ENCODE measurements at places on chromosomes 12 and 14. TPM values are rescaled to one million over a fixed set of nuclear protein-coding genes. Genes with fewer than 3 reads are reported as not detected.
A peak's percentile ranks its signal among the peaks of the same experiment; 100 is the strongest.

DNA sequence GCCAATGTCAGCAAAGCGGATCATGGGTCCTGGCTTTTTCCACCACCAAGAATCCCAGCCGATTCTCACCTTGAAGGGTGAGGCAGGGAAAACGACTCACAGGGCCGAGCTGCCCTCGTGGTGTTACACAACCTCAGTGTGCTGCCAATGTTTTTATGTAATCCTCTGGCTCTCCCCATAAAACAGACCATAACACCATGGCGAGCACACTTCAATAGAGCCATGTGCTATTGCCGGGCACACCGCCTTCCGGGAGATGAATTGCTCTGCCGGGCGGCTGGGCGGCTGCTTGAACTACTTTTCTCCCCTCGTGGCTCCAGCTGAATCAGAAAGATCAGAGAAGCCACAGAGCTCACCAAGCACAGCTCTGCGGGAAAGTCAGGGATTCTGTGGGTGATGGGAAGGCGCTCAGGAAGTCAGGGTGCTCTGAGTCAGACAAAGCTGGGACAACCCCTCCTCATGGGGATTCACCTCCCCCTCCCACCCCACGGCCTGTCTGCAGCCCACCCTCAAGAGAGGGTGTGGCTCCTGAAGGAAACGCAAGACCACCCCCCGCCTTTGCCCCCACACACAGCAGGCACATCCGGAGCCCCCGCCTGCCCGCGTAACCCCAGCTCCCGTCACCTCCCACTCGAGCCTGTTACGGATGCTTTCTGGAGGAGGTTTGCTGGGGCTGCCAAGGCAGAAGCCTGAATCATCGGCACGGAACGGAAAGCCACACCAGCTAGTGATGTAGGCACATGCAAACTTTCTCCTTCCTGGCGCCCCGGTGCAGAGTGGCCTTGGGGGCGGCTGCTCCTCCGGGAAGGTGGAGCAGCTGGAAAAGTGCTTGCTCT, 1.8 kb downstream of the GALNT9 start:
- H3K27ac ChIP-seq, result no peak overlapping the region
- DNase-seq, result no peak
- H3K36me3 ChIP-seq, result no peaks in the 10 kb centered on the region
- no peaks in the 10 kb centered on the region for H3K4me1 ChIP-seq

DNA sequence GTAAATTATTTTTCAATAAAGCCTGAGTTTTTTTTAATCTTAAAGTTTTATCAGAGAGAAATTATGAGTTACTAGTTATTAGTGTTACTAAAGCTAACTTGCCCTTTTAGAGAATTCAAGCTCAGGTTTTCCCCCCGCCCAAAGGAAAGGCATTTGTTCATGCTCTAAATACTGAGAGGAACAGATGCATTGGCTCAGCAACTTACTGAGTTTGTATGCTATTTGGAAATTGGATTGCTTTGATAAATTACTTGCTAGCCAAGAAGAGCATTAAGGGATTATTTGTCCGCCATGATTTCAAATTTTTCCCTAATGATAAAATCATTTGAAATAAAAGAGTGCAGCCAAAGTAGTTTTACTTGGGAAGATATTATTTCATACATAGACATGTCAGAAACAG, 149.4 kb downstream of the METTL25 start:
- H3K4me3 ChIP-seq, result no peak overlapping the region
- no peaks in the 10 kb centered on the region for H3K4me1 ChIP-seq
- no peak for DNase-seq
- no peaks in the 10 kb centered on the region for H3K27me3 ChIP-seq

- DNase-seq, result no peak
- H3K27me3 ChIP-seq, result no peaks in the 10 kb centered on the region
- no peak overlapping the region for H3K27ac ChIP-seq
- peaks cover 11% of the 10 kb centered on the region for H3K36me3 ChIP-seq
- peaks cover 3% of the 10 kb centered on the region for H3K4me1 ChIP-seq
- no peak overlapping the region for H3K4me3 ChIP-seq
Measured at GRCh38 chr14:57400556-57401494, 10.4 kb downstream of the NAA30 start.

DNA sequence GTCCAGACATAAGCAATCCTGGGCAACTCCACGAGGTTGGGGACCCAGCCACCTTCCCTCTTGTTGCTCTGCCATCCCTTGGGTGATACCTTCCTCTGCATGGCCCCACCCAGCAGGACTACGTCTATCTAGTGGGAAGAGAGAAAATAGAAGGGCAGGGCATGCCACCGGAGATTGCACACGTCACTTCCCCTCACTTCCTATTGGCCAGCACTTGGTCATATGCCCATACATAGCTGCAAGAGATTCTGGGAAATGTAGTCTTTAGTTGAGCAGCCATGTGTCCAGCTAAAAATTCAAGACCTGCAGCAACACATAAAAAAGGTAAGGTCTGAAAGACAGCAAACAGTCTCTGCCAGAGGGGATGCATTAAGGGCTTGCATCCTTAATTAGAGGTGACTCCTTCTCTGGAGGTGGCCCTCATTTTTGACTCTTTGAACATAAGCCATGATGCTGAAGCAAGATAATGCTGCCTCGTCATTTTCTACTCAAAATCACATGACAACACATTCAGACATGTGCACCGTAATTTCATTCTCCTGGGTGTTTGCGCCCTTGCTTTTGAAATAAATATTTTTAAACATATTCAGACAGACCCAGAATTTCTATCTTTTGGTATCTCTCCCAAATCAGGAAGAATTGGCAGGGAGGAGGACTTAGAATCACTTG, 91.8 kb upstream of the PWP1 start:
- H3K27ac ChIP-seq, result no peak overlapping the region
- no peak overlapping the region for H3K4me3 ChIP-seq
- DNase-seq, result no peak
- no peaks in the 10 kb centered on the region for H3K36me3 ChIP-seq
- no peaks in the 10 kb centered on the region for H3K27me3 ChIP-seq
- H3K4me1 ChIP-seq, result peaks cover 7% of the 10 kb centered on the region

DNA sequence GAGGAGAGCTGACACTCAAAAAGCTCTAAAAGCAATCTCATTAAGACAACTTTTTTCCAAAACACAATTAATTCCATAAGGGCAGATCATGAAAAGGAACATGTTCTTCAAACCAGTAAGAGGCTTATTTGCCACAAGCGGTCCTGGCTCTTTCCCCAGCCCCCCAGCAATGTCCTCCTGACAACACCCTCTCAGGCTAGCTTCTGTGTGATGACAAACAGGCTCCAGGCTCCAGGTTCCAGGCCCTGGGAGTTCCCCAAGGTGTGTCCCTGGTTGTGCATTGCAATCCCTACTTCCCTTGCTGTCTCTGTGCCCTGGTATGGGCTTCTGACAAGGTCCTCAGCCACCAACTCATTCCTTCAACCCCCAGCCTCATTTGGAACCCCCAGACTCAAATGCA, 8.9 kb downstream of the HVCN1 start:
- no peaks in the 10 kb centered on the region for H3K4me1 ChIP-seq
- H3K27ac ChIP-seq, result no peak overlapping the region
- no peak overlapping the region for H3K4me3 ChIP-seq

LRRC43 gene
- polyA plus RNA-seq, result 0.33 TPM

GRCh38 chr14:33563191-33563900, 387.5 kb downstream of the EGLN3 start:
- no peaks in the 10 kb centered on the region for H3K27me3 ChIP-seq
- peaks cover 39% of the 10 kb centered on the region for H3K4me1 ChIP-seq
- no peak overlapping the region for H3K4me3 ChIP-seq
- no peak overlapping the region for H3K27ac ChIP-seq
- H3K36me3 ChIP-seq, result no peaks in the 10 kb centered on the region

NKX2-1 gene
- polyA plus RNA-seq, result not detected

- H3K27me3 ChIP-seq, result peaks cover 4% of the 10 kb centered on the region
- no peak overlapping the region for H3K4me3 ChIP-seq
- no peaks in the 10 kb centered on the region for H3K4me1 ChIP-seq
- no peaks in the 10 kb centered on the region for H3K36me3 ChIP-seq
- DNase-seq, result no peak
Measured at GRCh38 chr14:53766106-53766505, 190.5 kb downstream of the BMP4 start.

DNA sequence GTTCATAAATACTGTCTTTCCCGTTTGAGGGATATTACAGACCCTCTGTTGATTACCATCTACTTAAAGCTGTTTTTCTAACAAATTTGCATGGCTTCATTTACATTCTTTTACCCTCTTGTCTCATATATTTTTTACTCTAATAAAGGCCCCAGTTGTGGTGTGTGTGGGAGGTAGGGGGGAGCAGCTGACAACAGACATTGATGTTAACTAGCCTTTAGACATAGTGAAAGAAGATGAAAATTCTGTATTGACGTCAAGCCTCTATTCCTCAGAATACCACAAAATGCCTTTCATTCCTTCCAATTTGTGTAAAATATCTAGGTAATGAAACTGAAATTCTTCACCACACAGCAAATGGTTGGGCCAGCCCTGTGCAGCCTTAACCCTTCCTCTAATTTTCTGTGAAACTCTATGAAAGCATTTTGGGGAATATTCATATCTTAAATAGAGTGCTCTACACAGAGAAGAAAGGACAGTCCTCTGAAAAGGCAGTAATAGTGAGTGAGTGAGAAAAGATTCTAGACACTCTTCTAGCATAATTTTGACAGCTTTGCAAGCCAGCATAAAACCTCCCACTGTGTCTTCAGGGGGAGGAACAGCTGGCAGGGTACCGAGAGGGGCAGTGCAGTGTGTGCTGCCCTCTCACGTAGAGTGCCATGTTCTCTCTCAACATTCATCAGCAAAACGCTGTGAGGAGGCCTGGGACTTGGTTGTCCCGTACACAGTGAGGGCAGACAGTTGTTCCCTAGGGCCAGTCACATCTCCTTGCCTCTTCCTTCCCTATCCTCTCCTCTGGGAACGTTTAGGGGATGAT, 20.1 kb upstream of the CERS5 start:
- H3K27ac ChIP-seq, result peak overlapping the region; percentile 61
- H3K4me1 ChIP-seq, result peaks cover 51% of the 10 kb centered on the region
- H3K4me3 ChIP-seq, result peak overlapping the region; percentile 16
- DNase-seq, result no peak
- peaks cover 54% of the 10 kb centered on the region for H3K36me3 ChIP-seq

Data from keratinocyte (primary cell).